ENCODE measurements at places on chromosomes 4 and X.

- DNase-seq: no peak
Measured at GRCh38 chr4:52625216-52625615, 33.9 kb downstream of the USP46 start.

GRCh38 chr4:7187691-7188090 is 4.6 kb upstream of the SORCS2 start:
- no peak for DNase-seq

DNA sequence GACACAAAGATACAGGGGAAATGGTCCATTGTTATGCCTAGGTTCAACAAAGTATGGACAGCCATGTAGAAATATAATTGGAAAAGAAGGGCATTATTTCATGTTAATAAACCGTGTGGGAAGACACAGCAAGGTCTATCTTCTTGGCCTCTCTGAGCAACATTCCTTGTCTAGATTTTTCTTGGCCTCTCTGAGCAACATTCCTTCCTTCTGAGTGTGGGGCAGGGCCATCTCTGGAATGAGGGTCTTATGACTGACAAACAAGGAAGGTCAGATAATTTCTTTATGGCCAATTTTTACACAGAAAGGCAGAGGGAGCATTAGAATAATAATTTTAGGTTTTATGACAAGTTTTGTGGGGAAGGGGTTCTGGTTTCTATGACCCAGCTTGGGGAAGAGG is 24.3 kb upstream of the MAOA start:
- DNase-seq: no peak

- DNase-seq: no peak
Measured at GRCh38 chrX:13007519-13008188, 32.7 kb downstream of the TMSB4X start.

DNA sequence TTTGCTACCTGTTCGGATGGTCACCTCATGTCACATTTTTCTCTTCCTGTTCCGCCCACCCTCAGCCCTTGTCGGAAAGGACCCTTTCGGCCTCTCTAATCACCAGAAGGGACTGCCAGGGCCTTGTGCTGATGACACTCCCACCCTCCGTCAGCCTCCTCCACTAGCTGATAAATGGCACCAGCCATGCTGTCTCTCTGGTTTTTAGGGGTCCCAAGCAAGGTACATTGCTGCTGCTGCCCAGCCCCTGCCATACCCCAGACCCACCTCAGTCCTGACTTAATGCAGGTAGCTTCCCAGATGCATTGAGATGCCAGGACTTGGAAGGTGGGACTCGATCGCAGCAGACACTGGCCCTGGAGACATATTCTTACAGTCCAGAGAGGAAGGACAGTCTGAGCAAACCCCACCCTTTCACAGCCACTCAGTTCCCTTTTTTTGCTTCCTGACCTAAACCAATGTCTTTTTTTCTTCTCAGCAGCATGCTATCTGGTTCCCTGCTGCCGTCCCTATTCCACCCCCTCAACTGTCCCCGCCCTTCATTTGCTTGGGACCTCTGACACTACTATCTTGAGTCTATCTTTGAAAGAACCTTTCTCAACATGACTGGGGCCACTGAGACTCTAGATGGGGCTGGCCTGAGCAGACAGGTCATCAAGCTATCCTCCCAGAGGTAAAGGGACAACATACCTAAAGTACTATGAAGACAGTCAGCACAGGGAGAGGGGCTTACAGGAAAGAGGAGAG is at the start of gene BTK:
TSS of gene BTK (minus strand) at position 397 of the 747 bp plus-strand sequence. CDS start 10,907 bp downstream, outside the sequence.
- DNase-seq: no peak

DNA sequence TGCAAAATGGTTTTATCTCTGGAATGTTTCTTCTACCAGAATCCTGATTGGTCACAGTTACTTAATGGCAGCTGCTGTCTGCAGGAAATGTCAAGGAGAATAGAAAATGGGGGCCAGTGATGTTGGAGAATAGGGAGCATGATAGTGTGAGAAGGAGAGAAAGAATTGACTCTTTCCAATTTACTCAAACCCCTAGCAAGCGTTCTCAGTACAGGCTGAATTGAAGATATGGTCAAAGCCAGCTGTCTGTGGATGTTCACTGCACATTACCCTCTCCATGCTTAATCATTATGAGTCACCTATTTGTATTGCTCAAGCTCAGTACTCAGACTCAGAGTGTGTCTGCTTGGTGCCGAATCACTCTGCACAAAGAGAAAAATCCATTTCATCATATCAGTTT is 57.8 kb upstream of the FAM47B start:
- DNase-seq: no peak

DNA sequence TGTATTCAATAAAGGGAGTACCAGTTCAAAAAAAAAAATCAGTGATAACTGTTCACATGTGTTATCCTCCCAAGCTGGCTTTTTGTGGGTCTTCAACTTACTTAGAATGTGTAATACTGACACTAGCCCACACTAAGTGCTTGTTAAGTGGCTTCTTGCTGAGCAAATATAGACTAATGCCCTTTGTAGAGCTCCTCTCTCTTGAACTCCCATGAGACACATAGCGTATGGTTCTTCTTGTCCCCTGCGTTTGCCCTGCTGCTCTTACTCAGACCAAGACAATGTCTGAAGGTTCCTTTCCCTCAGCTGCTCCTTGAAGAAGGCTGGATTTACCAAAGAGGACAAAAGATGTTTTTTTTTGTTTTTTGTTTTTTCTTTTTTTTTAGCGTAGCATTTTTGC is 110.9 kb downstream of the FRAS1 start:
- peak; percentile 71 for DNase-seq

GRCh38 chr4:120869613-120870278 is 52.8 kb downstream of the PRDM5 start:
- DNase-seq: no peak

- no peak for DNase-seq
Measured at GRCh38 chrX:125319646-125320521, at the start of gene TEX13C. Gene TEX13C, plus strand, starts transcription at chrX:125319871. Its CDS starts 249 bp downstream, at chrX:125320120.

DNA sequence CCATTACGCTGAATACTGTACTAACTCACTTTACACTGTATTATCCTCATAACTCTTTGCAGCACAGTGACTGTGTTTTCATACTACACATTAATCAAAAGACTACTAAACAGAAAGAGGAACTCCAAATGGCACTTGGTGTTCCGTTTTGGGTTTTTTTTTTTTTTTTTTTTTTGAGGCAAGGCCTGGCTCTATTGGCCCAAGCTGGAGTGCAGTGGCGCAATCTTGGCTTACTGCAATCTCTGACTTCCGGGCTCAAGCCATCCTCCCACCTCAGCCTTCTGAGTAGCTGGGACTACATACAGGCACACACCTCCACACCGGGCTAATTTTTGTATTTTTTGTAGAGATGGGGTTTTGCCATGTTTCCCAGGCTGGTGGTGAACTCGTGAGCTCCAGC is 10.7 kb downstream of the KLHL8 start:
- DNase-seq: no peak

DNA sequence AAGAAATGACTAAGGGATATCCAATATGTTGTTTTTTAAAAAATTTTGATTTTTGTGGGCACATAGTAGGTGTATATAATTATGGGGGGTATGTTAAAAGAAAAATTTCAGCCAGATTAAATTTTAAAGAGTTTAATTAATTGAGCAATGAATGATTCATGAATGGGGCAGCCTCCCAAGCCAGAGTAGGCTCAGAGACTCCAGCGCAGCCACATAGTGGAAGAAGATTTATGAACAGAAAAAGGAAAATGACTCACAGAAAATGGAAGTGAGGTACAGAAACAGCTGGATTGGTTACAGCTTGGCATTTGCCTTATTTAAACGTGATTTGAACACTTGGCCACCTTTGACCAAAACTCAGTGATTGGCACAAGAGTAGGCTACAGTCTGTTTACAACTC is 91.7 kb downstream of the SPATA18 start:
- DNase-seq: no peak

DNA sequence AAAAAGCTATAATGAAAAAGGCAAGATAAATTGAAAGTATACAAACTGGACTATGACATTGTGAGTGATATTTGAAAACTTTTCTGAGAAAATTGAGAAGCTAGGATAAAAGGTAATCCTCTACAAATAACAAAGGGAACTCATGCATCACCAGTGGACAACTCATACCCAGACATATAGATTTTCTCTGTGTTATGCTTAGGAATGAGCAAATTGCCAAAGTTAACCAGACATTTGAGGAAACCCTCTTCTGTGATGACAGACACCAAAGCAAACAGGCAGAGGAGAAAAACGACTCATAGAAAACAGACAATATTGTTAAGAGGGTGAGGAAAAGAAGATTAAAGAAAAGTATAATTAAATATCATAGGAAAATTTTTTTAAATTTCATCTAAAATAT is 186.5 kb downstream of the MAB21L2 start:
- DNase-seq: no peak

DNA sequence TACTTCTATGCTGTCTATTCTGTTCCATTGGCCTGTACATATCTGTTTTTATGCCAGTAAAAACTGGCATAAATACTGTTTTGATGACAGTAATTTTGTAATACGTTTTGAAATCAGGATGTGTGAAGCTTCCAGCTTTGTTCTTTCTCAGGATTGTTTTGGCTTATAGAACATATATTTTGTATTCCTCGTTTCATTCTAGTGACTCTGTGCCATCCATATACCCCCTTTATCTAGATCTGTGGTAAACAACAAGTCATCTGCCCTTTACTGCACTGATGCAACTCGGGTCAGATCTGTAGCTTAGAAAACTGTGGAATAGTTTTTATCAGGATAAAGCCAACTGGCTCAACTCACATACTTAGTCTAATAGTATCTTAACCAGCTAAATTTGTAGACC is 233.7 kb downstream of the PRDM5 start:
- DNase-seq: no peak

DNA sequence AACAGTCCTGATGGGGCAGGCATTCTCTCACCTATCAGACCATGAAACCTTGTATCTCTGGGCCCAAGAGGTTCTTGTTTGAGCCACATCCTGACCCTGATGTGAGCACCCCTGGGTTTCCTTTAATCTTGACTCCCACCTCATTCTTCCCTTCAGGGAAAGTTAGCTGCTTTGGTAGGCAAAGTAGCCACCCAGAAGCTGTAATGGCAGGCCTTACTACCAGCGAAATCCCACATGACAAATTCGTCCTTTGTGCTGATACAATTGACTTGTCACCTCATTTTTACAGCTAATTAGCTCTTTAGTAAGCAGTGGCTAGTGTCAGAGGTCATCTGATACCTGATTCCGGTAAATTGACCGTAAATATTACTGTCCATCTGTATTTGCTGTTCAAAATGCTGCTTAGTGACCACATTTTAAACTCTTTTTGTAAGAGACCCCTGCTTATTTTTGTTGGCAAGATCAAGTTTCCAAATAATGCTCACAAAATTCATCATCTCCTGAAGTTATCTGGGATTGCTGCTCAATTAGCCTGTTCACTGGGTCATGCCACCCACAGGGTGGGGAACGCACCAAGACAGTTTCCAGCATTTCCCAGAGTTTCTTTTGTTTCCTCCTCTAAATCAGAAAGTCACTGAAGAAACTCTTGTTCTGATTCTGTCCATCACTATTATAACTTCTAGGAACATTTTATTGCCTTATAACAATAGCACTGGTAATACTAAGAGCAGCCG is 329.7 kb downstream of the GPAT3 start:
- DNase-seq: no peak

DNA sequence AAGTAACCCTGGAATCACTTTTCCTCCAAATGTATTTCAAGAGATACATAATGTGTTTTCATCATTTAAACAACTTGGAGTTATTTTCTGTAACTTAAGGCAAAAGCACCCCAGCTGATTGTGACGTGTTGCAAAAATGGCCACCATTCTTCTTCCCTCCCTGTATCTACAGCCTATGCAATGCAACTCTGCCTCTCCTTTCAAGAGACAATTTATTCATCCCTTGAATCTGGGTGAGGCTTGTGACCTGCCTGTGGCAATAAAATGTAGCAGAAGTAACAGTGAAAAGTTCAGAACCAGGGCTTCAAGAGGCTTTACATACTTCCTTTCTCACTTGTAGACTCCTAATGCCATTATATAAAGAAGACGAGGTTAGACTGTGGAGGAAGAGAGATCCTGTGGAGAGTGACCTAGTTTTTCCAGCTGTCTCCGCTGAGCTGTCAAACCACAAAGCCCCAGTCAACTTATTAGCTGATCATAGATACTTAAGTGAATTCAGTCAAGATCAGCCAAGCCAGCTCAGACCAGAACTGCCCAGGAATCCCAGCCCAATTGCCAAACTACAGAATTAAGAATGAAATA is 81.0 kb upstream of the KLF3 start:
- DNase-seq: no peak

GRCh38 chr4:100289946-100290345 is 99.7 kb upstream of the DDIT4L start:
- DNase-seq: no peak

- no peak for DNase-seq
Measured at GRCh38 chrX:100812216-100813158, 7.7 kb upstream of the CSTF2 start.

DNA sequence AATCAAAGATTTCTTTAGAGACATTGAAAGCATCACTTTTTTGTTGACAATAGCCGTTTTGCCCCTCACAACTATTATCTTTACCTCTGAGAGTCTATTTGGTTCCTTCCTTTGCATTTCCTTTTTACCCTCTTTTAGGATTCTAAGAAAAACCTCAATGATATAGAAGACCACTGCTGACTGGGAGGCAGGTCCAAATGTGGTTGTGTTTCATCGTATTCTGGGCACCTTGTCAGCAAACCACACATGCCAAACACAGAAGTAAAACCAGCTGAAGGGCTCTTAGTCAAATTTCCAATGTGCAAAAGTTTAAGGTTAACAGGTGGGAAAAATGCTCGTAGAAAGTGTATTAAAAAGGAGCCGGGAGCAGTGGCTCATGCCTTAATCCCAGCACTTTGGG is 5.1 kb upstream of the PRMT9 start:
- DNase-seq: no peak

DNA sequence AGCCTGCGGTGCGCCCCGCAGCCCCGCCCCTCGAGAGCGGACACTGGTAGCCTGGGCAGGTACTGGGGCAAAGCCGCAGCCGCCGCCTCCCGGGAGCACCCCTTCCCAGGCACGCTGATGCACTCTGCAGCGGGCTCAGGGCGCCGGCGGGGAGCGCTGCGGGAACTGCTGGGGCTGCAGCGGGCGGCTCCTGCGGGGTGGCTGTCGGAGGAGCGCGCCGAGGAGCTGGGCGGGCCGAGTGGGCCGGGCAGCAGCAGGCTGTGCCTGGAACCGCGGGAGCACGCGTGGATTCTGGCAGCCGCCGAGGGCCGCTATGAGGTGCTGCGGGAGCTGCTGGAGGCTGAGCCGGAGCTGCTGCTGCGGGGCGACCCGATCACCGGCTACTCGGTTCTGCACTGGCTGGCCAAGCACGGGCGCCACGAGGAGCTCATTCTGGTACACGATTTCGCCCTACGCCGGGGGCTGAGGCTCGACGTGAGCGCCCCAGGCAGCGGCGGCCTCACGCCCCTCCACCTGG is 401 bp downstream of the SOWAHD start:
- no peak for DNase-seq

Measured in DMS79 (cell line).